ENCODE measurements at places on chromosomes 3 and 15.

DNA sequence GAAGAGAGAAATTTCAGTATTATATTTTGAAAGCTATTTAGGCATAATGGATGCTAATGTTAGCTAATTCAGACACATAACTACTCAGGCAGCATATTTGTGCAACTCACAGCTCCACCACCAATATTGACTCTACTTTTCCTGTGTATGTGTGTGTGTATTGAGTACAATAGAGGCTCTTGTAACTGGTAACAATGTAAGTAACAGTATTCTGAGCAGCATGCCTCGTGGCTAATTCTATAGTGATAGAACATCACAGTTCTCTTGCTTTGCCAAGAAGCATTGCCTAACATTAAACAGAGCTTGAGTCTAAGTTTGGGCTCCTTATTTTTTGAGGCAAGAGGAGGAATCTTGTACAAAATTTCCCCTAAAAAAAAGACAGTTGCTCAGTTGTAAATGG is 98.6 kb upstream of the ARHGEF26 start:
- DNase-seq = peak; percentile 36

DNA sequence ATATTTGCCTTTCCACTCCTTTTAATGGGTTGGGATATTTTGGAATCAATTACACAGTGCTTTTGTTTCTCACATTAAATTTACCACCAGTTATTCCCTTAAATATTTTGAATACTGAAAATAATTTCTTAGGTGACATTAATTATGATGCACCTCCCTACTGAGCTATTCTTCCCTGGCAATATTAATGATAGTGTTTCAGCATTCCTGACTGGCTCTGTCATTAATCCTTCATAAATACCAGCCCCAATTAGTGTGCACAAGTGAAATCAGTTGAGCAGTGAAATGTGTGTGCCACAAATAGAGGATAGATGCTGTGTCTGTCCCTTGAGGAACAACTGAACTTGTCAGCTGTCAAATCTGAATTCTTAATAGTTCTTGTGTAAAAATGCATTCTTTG is 304.0 kb downstream of the CACNA2D3 start:
- no peak for DNase-seq

GRCh38 chr3:31571325-31571724 is 38.6 kb downstream of the STT3B start:
- no peak for DNase-seq

- DNase-seq = no peak
Measured at GRCh38 chr3:151639418-151639740, 94.3 kb upstream of the AADACL2 start.

DNA sequence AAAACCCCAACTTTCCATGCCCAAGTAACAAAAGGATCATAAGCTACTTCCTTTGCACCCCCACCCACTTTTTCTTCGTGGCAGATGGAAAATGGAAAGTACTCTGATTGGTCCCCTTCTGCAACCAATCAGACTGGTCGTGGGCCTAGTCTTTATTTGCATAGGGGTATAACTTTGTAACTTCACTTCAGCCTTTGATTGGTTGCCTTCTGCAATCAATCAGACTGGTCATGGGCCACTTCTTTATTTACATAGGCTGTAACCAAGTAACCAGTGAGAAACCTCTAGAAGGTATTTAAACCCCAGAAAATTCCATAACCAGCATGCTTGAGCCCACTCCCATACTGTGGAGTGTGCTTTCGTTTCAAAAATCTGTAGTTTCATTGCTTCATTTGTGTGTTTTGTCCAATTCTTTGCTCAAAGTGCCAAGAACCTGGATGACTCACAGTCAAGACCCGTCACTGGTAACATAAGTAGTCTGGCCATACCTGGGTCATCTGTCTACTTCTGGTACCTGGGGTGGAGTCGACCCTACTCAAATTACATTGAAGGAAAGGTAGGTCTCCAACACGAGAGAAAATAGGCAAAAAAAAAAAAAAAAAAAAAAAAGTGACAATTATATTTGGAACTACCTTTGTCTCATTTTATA is 41.9 kb downstream of the CMTM8 start:
- no peak for DNase-seq

GRCh38 chr15:35104526-35105147 is 19.5 kb upstream of the NANOGP8 start:
- DNase-seq = no peak

GRCh38 chr3:99902091-99902490 is 84.4 kb downstream of the CMSS1 start:
- DNase-seq = no peak

DNA sequence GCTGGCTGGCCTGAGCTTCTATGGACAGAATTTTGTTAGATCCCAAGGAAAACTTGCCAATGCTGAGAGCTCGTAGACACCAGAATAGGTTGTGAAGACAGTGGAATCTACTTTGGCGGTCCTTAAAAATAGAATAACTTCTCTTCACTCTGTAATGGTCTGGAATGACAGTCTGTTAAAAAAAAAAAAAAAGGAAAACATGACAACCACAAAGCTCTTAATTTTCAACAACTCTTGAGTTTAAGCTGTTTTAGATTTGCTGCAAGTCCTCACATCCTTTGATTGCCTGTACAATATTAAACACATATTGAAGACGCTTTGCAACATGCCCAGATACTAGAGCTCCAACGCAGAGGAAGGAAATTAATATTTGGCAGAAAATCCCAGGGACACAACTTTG is 122.8 kb upstream of the GALNT15 start:
- no peak for DNase-seq

DNA sequence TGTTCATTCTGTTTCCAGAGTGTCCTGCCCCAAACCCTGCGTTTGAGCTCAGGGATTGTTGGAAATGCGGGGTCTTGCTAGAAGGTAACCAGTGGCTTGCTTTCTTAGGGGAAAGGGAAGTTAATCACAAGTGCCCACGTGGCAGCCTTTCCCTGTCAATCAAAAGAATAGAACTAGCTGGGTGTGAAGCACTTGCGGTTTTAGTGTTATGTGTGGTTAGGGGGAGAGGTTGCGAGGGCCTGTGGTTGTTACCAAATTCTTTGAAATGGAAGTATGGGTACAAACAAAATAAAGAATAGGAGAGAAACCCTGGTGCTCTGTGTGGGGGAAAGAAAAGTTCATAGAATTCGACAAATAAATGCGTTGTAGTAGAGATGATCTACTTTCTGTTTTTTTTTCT is 67.6 kb downstream of the FNDC3B start:
- DNase-seq = peak; percentile 48

GRCh38 chr3:186552408-186553031 is 8.3 kb upstream of the CRYGS start:
- DNase-seq = no peak

GRCh38 chr3:50493623-50494022 is 9.8 kb downstream of the CACNA2D2 start:
- no peak for DNase-seq

DNA sequence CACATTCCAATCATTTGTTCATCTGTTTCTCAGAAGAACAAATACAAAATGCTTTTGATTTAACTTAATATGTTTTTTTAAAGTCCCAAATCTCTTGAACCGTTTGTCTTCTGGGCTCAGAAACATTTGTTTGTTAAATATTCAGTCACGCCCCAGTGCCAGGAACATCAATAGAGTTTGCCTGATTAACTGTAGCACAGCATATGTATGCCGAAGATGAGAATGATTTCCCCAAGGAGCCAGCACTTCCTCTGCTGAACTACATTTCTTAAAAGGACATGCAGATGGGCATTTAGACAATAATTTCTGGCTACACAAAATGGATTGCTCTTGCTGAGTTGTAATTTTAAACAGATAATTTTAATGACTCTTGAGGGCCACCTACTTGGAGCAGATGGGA is 191.6 kb upstream of the FAM3D start:
- no peak for DNase-seq

DNA sequence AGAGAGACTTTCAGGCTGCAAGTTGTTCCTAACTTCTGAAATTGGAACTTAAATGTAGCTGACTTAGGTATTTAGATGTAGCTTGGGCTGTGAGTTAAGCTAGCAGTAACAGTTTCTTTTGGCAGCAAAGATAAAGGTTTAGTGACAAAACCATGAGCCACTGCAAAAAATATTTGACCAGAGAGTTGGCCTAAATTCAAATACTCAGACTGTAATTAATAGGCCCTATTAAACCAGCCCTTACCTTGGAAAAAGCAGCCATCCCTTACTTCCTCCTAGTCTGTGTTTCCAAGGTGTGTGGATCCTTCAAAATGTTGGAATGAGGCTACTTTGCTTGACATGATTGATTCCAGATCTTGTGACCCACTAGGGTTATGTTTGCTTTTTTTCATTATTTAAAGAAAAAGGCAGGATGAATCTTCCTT is 8.2 kb downstream of the TPM1 start:
- DNase-seq = no peak

GRCh38 chr3:53965291-53965690 is 73.6 kb upstream of the SELENOK start:
- no peak for DNase-seq

- DNase-seq = no peak
Measured at GRCh38 chr3:135023996-135024658, 229.1 kb downstream of the EPHB1 start.

DNA sequence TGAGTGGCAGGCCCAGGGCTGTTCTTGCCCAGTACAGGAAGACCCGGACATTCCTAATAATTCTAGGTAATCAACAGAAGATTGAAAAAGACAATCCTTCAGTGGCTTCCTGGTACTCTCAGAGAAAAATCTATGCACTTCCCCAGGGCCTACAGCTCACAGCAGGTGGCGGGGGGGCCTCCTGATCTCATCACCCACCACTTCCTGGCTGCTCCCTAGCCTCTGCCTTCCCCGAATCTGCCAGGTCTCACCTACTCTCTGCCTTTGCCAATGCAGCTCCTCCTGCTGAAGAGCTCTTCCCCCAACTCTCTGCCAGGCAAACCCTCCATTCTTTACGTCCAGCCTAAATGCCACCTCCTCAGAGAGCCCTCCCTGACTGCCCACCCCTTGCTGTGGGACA is 37.5 kb downstream of the EHD4 start:
- no peak for DNase-seq

DNA sequence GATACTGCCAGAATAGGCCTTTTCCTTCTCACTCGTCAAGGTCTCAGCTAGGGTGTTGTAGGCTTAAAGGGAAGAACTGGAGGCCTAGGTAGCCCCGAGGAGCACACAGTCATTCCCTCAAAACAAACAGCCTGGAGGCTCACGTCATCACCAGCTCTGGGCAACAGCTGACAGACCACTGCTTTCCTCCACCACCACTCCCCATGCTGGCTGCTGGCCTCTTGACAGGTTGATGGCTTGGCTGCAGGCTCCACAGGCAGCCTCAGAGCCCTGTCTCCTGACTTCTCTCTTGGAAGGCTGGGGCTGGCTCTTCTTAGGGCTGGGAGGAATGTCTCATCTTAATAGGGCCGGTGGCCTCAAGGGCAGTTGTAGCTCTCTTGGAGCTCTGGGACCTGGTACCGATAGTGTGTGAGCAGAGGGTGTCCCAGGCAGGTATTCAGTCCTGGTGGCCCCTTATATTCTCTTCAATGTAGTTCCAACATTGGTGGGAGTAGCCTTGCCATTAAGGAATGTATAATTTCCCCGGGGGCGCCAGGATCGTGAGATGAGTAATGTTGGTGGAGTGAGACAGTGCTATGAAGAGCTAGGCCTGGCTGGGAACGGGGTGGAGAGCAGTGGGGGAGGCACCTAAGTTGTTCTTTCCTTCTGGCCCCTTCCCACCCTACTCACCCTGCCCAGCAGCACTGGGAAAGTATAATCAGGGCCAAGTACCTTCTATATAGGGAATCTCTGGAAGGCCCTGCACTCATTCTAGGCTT is 6.1 kb upstream of the AP2M1 start:
- no peak for DNase-seq

- DNase-seq = no peak
Measured at GRCh38 chr3:104878395-104878794, 488.3 kb upstream of the ALCAM start.

GRCh38 chr15:93413745-93414144 is 324.7 kb upstream of the RGMA start:
- no peak for DNase-seq

- DNase-seq = no peak
Measured at GRCh38 chr15:69729167-69729748, 276.6 kb downstream of the RPLP1 start.

DNA sequence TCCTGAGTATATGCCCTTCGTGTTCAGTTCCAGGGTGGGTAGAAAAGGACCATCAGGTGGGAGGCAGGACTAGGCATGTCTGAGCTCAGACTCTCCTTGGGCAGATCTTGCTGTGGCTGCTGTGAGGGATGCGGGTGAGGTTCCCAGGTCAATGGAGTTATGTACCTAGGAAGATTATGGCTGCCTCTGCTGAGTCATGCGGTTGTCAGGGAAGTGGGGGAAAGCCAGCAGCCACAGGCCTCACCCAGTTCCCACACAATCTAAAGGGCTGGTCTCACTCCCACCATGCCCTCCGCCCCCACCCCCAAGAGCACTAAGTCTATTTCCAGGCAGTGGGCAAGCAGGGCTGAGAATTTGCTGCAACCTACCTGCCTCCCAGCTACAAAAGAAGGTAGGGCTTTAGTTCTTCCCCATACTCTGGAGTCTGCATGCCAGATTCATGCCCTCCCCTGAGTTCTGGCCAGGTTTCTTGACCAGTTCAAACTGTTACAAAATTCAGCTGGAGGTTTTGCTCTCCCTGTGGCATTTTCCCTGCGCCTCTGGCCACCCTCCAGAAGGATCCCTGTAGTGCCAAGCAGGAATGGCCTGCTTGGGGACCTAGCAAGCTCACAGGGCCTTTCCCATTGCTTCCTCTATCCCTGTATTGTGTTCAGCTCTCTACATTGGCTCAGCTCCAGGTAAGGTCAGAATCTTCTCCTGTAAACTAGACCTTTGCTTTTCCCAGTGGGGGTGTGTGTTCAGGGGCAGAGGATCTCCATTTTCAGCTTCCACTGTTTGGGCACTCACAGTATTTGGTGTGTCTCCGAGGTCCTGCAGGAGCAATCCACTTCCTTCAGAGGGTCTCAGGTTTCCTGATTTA is 12.7 kb upstream of the TMCO5A start:
- DNase-seq = no peak

GRCh38 chr15:71666763-71667620 is 143.4 kb upstream of the NR2E3 start:
- DNase-seq = no peak

GRCh38 chr3:51995346-51996163 is at the start of gene RPL29:
TSS of gene RPL29 (minus strand) at chr3:51995895. CDS start at chr3:51995461, 434 bp downstream.
- DNase-seq = peak; percentile 93

- DNase-seq = no peak
Measured at GRCh38 chr3:58288011-58288728, 17.9 kb upstream of the RPP14 start.

DNA sequence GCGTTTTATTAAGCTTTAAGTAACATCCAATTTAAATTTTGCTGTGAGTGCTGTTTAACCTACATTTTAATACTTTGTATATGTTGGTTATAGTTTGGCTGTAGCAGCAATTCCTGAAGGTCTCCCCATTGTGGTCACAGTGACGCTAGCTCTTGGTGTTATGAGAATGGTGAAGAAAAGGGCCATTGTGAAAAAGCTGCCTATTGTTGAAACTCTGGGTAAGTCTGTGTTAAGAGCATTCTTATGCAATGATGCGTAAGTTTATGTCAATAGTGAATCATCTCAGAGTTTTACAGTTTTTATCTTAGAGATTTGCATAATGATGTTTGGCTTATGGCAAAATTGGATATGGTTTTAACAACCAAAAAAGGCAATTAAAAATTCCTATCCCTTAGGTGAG is 62.7 kb downstream of the ASTE1 start:
- peak; percentile 72 for DNase-seq

GRCh38 chr3:24945563-24945962 is 450.9 kb upstream of the THRB start:
- DNase-seq = no peak

- DNase-seq = no peak
Measured at GRCh38 chr3:161838021-161838420, 341.4 kb downstream of the OTOL1 start.

- DNase-seq = no peak
Measured at GRCh38 chr3:127365163-127365798, 77.4 kb upstream of the PRR20G start.

Data from globus pallidus (tissue), 1 donor.